ENCODE measurements at places on chromosomes 4 and X.
A peak's percentile ranks its signal among the peaks of the same experiment; 100 is the strongest.

- no peak for DNase-seq
These were observed 771 bp downstream of the NAP1L2 start for GRCh38 chrX:73213734-73214425.

DNA sequence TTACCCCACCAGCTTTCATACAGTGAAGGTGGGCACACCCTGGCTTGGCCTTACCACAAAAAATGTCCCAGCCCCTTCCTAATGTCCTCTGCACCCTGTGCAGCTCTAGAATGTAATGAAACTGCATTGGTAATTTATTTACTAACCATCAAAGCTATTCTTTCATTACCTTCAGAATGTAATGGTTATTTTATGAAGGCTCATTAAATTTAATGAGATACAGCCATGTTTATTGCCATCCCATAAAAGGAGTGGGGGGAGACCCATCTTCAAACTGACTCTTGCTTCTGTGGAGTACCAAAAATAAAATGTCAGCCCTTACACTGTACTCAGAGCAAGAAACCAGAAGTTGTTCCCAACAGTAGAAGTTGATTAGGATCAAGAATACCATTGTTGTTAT, 25.0 kb downstream of the NKX6-1 start:
- no peak for DNase-seq

DNA sequence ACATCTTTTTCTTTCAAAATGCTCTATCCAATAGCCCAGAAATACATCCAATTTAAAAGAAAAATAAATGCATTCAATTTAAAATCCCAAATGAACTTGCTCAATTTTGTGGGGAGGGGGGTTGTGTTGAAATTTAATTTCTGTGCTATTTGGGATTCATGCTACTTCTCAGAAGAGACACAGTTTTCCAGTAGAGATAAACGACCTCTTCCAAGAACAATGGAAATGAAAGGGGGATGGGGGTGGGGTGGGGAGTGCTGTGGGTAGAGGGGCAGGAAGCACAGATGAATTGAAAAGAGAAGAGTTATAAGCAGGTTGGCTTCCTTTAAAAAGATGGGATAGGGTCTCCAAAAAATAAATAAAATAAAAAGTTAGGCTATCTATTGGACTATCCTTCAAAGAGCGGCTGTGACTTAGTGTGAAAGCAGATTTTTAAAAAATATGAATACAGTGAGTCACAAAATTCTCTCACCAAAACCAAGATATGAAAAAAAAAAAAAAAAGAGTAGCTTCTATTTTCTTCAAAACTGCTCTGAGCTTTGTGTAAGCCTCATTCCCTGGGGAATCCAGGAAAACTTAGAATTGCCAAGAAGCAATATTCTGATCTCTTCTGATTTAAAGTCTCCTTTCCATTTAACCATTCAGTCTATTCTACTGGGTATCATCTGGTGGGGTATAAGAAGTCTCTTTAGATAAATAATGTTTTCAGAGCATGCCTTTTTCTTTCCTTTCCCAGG, 324.3 kb downstream of the PTTG2 start:
- DNase-seq, result no peak

GRCh38 chr4:72194453-72194852, 162.7 kb downstream of the NPFFR2 start:
- no peak for DNase-seq

DNA sequence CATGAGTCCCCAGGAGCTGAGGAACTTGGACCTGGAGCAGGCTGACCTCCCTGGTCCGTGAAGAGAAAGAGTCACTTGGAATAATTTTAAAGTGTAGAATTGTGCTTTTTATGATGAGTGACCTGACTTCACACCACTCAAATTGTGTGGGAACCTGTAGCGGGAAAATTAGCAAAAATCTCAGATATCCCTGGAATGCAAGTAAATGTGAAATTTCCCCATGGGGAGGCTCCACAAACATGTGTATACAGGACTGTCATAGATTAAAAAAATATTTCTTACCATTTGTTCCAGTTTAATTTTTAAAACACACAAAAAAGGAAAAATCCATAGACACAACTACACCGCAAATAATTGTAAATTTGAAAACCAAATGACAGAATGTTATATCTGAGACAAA, 1079.6 kb upstream of the PABPC4L start:
- no peak for DNase-seq

DNA sequence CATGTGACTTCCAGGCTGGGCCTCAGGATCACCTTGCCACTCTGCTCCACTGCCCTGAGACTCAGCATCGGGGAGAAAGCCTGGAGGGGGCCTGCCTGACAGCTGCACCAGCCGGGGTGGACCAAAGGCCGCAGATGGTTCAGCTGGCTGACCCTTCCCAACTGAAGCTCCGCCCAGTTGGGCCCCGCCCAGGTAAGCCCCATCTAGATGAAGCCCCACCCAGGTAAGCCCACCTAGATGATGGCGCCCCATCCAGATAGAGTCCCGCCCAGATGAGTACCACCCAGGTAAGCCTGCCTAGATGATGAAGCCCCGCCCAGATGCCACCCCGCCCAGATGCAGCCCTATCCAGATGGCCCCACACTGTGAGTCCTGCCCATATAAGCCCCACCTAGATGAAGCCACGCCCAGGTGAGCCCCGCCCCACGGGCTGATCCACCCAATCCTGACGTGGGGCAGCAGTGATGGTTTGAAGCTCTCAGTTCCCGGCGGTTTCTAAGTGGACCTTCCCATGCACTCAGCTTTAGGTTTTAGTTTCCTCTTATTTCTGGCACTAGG, 10.0 kb downstream of the ZFYVE28 start:
- DNase-seq, result no peak

GRCh38 chr4:74206088-74206825, 48.3 kb downstream of the MTHFD2L start:
- no peak for DNase-seq

GRCh38 chr4:51885363-51885762, 42.4 kb downstream of the DCUN1D4 start:
- no peak for DNase-seq

DNA sequence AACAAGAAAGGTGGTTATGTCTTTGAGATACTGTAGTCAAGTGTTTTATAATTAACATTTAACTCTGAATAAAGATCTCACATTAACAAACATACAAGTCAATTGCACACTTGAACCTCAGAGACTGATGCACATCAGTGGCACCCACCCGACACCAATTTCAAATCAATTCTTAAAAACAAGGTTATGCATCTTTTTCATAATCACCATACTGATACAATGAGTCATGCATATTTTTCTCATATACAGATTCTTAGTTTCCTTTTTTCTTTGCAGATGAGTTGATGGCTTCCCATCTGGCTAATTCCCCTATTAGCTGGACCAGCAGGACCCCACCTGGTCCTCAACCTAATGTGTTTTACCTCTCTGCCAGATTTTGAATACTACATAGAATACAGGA, 136.2 kb upstream of the RPL34 start:
- no peak for DNase-seq

GRCh38 chr4:92304606-92305005, 840 bp downstream of the GRID2 start:
- DNase-seq, result no peak

- no peak for DNase-seq
These were observed 20.2 kb upstream of the MAP3K15 start for GRCh38 chrX:19535476-19535875.

- DNase-seq, result no peak
These were observed 7.0 kb downstream of the PCDH10 start for GRCh38 chr4:133156096-133156495.

- DNase-seq, result no peak
These were observed 7.3 kb downstream of the LCORL start for GRCh38 chr4:18014269-18014668.

- DNase-seq, result no peak
These were observed 166.8 kb downstream of the STIM2 start for GRCh38 chr4:27027428-27027827.

DNA sequence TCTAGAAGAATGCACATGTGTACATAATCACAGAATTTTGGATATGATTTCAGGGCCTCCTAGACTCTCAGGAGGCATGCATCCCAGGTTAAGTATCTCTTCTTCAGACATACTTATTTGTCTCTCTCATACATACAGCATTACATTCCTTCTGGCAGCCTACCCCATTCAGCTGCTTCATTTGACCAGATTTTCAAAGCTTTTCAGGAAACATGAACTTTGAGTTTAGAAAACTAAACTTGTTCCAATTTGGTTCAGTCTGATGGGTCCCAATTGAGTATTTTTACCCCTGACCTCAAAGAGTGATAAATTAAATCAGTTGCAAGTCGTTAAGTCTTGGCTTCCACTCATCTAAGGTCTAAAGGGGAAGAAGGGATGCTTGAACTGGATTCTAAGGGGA, 330.9 kb downstream of the ARHGAP24 start:
- no peak for DNase-seq

GRCh38 chr4:70559924-70560323, 32.1 kb upstream of the AMBN start:
- DNase-seq, result no peak

DNA sequence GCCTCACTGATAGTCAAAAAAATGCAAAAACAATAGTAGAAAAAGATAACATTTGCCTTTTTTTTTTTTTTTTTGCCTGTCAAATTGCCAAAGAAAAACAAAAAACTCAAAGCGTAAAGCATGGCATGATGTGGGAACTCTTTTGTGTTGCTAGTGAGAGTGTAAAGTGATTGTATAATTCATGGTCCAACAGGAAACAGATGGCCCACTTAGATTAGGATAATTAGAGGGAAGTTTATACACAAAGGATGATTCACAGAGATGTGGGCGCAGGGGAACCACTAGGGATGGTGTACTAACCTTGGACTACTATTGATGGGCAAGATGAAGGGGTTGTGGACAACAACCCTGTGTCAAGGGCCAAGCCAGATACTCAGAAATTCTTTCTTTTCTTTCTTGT, 16.4 kb downstream of the MCUB start:
- peak; percentile 16 for DNase-seq

- no peak for DNase-seq
These were observed 20.2 kb downstream of the GPAT3 start for GRCh38 chr4:83556006-83556707.

GRCh38 chrX:12868747-12869146, 1.9 kb downstream of the TLR7 start:
- no peak for DNase-seq

- DNase-seq, result no peak
These were observed 99.6 kb upstream of the INTU start for GRCh38 chr4:127533028-127533700.

DNA sequence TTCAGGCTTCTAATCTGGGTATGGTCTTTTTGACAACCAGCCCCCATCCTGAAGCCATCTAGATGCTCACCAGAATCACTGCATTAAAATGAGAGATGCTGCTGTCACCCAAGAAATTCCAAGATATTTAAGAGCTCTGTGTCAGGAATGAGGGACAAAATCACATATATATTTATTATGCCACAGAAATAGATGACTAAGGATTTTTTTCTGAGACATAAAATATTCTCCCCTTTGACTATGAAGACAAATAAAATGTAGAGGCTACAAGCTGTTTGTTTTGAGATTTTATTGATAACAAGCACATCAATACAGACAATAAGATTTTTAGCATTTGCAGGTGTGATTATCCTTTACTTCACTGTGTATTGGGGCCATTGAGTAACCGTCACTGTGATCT, 77.4 kb downstream of the COMMD8 start:
- DNase-seq, result no peak

DNA sequence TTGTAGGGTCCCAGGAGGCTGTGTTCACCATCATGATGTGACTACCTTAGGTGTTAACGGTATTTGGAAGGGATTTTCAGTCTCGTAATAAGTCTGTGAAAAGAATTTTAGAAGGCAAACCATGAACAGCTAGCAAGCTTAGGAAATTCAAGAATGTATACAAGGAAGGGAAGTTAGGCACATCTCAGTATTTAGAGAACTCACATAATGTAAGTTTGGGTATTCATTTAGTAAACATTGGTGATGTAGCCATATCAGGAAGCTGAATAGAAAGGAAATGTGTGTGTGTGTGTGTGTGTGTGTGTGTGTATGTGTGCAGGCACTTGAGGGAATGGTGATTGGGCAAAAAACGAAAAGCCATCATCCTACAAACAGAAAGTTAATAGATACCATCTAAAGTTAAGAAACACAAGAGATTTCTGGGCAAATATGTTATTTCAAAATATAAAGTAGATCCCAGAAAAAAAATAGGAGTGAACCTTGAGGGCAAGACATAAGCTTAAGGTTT, 34.7 kb upstream of the PRKX start:
- no peak for DNase-seq

DNA sequence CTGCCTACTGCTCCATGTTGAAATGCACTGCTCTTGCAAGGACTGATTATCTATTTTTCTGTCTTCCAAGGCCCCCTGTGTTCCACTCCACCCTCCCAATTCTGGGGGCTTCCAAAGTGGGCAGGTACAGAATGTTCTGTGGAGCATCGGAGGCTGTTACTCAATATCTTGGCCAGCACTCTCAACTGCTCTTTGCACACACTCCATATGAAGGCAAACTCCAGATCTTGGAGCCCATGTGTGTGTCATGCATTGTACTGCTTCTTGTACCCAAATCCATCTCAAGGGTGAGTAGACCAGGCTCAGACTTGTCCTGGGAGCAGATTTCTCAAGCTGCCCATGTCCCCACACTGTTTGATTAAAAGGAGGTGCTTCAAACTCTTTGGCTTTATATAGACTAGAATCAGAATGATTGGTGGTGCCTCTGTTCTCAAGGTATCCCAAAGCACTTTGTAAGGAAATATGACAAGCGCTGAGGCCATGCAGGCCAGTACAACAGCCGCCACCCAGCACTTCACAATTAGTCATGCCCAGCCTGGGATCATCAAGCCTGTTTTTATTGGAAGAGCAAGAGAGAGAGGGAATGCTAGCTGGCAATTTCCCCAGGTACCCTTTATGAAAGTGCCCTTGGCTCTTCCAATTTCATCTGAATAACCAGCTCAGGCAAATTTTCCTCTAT, 44.3 kb downstream of the AR start:
- no peak for DNase-seq

- no peak for DNase-seq
These were observed 99.5 kb downstream of the PPP2R2C start for GRCh38 chr4:6372649-6373525.

GRCh38 chr4:80070880-80071603, 2.0 kb downstream of the ANTXR2 start:
- no peak for DNase-seq

DNA sequence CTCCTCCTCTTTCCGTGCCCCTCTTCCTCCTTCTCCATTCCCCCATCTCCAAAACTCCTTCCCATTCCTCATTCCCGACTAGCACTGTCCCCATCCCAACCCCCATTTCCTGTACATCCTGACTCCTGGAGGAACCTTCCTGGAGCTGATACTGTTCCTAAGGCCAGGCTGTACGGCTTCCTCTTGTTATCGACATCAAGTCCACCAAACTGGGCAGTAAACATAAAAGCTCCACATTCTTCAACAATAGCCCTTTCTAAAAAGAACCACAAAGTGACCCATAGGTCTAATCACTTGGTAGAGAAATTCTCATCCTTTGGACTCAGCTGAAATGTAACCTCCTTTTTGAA, 22.9 kb downstream of the AWAT2 start:
- no peak for DNase-seq

GRCh38 chr4:123849495-123849894, 452.9 kb downstream of the SPRY1 start:
- DNase-seq, result no peak

Measured in NCI-H2081 treated with DMSO at 0.1 percent for 48 hours (cell line).